ENCODE measurements at places on chromosomes 2 and 18.

GRCh38 chr2:228372212-228372611 is 190.7 kb upstream of the SPHKAP start:
- DNase-seq, result no peak

- DNase-seq, result no peak
These were observed 58.9 kb upstream of the FAM136A start for GRCh38 chr2:70360661-70361270.

DNA sequence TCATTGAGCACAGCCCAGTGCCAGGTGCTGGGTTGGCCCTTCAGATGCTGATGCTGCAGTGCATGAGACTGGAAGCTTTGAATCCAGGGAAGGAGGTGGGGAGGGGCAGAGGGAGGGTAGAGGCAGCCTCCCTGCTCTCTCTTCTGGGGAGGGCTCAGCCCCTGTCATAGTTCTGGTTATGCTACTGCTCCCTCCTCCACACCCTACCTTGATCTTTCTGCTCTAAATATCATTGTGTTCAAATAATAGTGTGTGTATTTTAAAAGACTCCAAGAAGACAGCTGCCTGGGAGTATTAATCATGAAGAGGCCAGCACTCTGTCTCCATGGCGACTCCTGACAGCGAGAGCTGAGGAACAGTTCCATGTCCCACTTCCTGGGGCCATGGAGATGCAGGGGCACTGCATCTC is 3.8 kb upstream of the EGR4 start:
- DNase-seq, result no peak

DNA sequence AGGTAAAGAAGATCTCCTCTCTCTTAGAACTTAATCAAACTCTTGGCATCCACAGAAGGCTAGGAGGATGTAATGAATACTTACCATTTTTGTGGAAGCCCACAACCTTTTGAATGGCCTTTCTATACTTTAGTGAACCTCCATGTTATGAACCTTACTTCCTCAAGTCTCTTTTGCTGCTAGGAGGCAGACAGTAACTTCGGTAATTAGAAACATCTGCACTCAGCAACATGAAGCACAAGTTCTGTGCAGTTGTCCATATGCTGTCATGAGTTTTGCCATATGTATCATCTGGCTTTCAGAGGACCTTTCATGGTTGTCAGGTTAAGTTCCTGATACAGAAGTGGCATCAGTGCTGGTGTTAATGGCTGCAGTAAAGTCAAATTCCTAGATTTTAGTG is 50.4 kb downstream of the PDK1 start:
- no peak for DNase-seq

DNA sequence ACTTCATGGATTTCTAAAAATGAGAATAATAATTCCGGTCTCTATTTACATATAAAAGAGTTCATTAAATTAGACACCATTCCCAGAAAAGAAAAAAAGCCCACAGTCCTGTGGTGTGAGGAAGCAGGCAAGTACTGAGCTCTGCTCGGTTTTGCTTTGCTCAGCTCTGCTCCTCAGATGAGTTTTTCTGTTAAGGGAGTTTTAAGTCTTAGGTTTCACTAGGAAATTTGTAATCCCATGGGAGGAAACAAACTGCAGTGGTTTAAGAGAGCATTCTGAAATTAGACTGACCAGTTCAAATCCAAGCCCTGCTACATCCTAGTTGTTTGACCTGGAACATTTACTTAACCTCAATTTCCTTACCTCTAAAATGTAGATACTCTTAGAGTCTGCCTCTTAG is 338.6 kb upstream of the MMADHC start:
- no peak for DNase-seq

DNA sequence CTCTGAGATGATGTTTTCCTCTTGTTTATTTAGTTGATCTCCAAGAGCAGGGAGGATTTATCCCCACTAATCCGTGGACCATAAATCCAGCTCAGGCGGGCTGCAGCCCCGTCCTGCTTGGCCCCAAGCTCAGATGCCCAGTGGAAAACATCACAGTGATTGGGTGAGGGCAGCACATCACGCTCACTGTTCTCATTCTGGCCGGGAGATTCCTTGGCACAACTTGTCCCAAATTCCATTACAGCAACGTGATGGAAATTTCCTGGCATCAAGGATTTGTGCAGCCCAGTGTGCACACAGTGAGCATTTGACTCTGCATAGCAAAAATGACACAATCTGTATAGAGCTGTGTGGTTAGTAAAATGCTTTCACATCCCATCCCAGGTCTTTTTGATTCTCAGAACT is 96.8 kb downstream of the VAPA start:
- DNase-seq, result no peak

- no peak for DNase-seq
These were observed 32.2 kb downstream of the SPATS2L start for GRCh38 chr2:200338692-200339091.

DNA sequence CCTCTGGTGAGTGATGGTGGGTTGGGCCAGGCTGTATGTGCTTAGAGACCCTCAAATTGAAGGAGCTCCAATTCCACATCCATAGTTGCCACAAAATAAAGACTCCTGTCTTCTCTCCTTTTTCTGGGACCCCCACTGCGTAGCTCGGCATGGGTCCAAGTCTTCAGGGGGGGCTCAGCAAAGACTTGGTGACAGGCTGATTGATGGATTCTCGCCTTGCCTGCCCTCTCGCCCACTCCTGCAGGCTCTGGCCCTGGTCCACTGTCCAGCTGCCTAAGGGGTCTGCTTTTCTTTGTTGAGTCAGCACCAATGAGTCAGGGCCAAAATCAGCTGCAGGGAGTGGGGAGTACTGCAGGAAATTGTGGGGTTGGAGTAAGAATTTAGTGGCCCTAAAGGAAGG is 21.5 kb downstream of the RPL37A start:
- DNase-seq, result no peak

DNA sequence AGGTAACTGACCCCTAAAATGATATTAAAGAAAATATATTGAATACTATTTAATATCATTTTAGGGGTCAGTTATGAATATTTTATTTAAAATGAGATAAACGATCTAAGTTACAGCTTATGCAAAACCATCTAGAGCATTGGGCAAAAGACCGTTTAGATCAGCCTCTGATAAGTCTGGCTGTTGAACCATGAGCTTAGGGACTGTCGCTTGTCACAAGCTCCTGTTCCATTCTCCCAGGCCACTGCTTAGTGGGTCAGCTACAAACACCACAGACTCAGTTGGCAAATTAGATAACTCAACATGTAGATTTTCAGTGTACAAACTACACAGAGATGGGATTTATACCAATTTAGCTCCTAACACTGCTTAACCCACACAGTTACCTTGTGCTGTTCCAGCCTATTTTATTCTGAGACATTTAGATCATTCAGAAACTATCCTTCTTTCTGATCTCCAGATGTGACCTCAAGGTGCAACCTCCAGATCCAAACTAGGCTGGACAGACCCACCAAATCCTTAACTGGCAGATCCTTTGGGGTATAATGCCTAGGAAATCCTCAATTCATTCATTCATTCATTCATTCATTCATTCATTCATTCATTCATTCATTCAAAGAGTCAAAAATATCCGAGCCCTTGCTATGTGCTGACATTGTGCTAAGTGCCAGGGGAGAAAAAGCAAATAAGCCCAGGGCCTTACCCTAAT is 82.8 kb downstream of the HRH4 start:
- no peak for DNase-seq

- DNase-seq, result no peak
These were observed 64.6 kb downstream of the THNSL2 start for GRCh38 chr2:88234760-88235159.

GRCh38 chr2:33489835-33490431 is 13.5 kb downstream of the RASGRP3 start:
- no peak for DNase-seq

DNA sequence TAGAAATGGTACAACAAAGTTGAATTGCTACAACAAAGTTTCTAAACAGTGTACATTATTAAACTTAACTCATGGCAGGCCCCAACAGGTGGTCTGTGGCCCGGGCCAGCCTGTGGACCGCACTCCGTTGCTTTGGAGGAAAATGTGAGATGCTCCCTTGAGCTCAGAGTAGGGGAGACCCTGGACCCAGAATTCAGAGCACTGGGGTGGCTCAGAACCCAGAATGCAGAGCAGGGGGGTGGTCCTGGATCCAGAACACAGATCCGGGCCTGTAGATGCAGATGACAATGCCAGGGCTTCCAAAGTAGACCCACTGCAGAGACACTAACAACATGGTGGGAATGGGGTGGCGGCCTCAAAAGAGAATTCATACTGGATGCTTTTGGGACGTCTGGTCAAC is 311.0 kb downstream of the NDUFA10 start:
- DNase-seq, result no peak

- DNase-seq, result no peak
These were observed 2.0 kb downstream of the LMAN2L start for GRCh38 chr2:96737831-96738230.

- DNase-seq, result no peak
These were observed 645.6 kb downstream of the NYAP2 start for GRCh38 chr2:226045080-226045479.
